ENCODE measurements at places on chromosomes 5 and 9.

DNA sequence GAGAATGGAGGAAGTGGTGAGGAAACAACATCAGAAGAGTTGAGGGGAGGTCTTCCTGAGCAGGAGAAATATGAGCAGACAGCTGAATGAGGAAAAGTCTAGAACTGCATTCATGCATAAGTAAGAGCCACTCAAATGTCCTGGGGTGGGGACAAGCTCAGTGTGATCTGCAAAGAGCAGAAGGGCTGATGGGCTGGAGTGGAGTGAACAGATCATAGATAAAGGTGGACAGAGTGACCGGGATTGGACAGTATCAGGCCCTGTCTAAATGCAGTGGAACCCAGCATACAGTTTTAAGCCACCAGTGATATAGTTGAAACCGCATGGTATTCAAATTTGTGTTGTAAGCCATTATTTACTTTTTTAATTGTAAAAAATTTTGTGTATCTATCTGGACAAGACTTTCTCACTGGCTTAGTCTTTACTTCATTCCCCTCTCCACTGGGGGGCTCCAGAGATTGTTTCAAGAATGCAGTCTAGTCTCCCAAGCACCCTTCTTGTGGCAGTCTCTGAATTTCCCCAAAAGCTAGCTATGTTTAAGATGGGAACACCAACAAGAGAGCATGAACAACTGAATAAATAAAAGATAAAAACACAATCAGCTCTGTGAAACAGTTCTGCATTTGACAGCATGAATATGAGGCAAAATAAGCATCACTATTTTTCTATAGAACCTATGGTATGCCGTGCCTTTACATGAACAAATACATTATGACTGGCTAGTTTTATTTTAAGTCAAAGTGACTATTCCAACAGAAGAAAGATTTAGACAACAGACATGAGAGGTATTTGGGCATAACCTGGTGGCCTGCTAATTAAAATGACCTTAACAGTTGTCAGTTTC is 10.7 kb upstream of the STK32A start:
- DNase-seq = no peak

GRCh38 chr5:94223235-94223634 is 395.2 kb downstream of the KIAA0825 start:
- DNase-seq = no peak

DNA sequence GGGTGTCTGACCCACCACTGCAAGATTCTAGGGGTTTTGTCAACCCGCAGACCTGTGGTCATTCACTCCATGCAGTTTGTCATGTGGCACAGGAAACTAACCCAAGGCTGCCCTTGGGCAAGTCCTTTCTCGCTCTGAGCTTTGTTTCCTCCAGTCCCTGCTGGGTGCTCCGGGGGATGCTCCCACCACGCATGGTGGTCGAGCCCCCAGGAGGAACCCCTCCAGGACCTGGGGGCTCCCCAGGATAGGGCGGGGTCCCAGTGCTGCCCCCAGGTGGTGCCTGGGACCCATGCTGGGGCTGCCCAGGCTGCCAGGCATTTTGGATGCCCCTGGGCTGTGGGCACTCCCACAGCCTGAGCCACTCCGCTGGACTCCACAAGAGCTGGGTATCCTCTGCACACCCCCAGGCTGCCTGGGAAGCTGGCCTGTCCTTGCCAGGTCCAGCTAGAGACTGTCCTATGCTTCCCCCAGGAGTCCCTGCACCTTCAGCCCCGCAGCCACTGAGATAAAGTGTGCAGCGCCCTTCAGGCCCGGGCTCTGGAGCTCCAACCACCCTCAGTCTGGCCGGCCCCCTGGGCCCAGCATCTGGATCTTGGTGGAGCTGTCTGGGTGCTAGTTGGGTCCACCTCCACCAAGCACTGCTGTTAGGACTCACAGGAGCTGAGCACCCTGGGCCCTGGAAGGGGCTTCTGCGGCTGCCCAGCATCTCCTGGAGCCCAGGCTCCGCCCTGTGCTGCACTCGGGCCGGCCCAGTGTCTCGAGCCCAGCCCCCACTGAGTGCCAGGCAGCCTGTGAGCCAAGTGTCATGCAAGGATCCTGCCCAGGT is 104.3 kb downstream of the PHF2 start:
- DNase-seq = no peak

GRCh38 chr9:134781591-134782302 is 98.9 kb upstream of the FCN2 start:
- no peak for DNase-seq

- no peak for DNase-seq
Observed at GRCh38 chr5:158522776-158523175, 576.9 kb downstream of the EBF1 start.

DNA sequence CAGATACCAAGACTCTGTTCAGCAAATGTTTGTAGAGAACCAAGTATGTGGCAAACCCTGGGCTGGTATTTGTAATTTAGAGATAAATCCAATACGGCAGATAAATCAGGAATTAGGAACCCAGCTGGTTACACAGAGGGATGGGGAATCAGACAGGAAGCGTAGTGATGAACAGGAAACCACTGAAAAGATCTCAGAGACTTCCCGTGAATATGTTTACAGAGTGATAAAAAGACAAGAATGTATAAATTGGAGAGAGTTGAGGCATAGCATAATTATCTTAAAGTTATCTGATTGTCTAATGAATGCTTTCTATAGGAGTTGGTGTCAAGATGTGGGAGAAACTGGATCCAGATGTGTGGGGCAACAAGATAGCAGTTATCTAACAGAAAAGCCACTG is 246.6 kb upstream of the SMARCA2 start:
- DNase-seq = no peak

DNA sequence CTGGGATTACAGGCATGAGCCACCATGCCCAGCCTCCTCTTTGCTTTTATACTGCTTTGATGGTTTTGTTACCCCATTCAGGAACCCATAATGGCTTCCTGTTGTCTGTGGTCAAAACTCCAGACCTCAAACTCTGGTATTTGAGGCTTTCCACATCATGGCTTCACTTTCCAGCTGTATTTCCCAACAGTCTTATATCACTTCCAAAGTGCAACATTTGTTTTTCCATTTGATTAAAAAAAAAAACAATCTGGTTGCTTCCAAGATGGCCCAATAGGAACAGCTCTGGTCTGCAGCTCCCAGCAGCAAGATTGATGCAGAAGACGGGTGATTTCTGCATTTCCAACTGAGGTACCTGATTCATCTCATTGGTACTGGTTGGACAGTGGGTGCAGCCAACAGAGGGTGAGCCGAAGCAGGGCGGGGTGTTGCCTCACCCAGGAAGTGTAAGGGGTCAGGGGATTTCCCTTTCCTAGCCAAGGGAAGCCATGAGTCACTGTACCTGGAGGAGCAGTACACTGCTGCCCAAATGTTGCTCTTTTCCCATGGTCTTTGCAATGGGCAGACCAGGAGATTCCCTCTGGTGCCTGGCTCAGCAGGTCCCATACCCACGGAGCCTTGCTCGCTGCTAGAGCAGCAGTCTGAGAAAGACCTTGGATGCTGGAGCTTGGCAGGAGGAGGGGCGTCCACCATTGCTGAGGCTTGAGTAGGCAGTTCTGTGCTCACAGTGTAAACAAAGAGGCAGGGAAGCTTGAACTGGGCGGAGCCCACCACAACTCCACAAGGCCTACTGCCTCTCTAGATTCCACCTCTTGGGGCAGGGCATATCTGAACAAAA is 458.4 kb downstream of the KDM4C start:
- DNase-seq = no peak

DNA sequence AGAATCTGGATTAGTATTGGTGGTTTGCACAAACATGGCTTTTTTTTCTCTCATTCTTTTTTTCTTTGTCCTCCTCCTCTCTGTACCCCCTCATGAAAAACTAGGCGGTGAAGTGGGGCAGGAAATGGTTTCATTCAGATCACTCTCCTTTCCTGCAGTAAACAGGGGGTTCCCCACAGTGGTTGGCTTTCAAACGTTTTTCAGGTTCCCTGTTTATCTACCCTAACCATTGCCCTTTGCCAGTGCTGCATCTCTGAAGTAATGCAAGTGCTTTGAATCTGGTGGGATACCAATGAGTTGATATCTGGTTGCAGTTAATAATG is 29.8 kb downstream of the NR4A3 start:
- no peak for DNase-seq

GRCh38 chr5:160605266-160605665 is 183.6 kb downstream of the PTTG1 start:
- DNase-seq = no peak
